ENCODE measurements at places on chromosomes 16 and 17.

DNA sequence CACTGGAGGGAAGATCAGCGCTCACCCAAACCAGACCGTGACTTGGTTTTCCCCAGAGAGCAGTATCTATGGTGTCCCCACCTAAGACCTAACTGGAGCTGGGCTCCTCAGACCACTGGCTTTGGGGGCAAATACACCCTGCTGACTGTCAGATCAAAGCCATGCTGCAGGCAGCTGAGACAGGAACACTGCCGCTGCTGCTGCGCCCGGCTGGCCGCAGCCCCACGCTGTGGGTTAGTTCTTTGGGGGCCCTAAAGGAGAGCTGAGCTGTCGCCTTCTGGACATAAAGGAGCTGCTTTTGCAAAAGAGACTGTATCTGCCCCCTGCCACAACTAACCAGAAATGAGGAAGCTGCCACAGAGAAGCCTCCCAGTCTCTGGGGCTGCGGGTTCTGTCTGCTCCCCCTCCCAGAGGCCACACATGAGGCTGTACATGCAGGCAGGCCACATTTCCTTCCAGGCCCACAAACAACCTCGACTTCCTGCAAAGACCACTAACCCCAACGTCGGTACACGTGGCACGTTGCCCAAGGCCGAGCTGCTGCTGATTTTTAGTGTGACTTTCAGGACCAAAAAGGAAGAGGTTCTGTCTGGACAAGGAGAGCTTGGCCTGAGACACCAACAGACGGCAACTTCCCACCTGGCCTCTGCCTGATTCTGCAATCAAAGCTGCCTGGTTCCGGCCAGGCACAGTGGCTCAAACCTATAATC, 18.2 kb upstream of the ABR start:
- no peak for DNase-seq

DNA sequence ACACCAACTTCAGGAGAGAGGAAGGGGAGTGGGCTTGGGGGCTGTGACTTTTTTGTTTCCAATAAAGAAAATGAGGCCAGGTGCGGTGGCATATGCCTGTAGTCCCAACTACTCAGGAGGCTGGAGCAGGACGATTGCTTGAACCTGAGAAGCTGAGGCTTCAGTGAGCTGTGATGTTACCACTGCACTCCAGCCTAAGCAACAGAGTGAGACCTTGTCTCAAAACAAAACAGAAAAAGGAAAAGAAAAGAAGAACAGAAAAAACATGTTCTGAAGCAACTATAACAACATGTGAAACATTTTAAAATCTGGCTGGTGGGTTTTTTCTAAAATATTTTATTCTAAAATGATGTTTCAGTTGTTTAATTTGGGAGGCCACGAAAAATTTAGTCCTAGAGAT, 554.0 kb upstream of the ZFHX3 start:
- DNase-seq = no peak

- DNase-seq = no peak
Observed at GRCh38 chr16:11100239-11100750, 155.7 kb downstream of the SOCS1 start.

GRCh38 chr17:49269356-49269755, 38.8 kb upstream of the PHOSPHO1 start:
- no peak for DNase-seq

- DNase-seq = no peak
Observed at GRCh38 chr16:88372522-88372921, 10.2 kb upstream of the ZNF469 start.

- DNase-seq = no peak
Observed at GRCh38 chr17:6427279-6427781, 7.6 kb downstream of the AIPL1 start.

GRCh38 chr17:28147017-28147416, 104.5 kb downstream of the NLK start:
- no peak for DNase-seq

DNA sequence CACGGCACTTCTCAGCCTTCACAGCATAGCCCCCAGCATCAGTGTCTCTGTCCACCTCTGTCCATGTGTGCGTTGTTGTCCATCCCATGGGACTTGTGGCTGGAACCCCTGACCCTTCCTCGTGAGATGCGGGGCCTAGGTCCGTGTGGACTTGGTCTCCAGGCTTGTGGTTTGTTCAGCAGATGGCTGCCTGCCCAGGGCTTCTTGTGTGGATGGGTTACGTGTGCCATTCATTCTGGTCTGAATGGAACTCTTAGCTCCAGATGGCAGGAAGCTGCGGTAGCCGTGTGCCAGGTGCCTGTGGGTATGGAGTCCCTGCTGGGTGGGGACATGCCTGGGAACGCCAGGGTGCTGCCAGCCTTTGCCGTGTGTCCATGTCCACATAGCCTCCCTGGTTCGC, 31.7 kb upstream of the NUDT16L1 start:
- DNase-seq = no peak

DNA sequence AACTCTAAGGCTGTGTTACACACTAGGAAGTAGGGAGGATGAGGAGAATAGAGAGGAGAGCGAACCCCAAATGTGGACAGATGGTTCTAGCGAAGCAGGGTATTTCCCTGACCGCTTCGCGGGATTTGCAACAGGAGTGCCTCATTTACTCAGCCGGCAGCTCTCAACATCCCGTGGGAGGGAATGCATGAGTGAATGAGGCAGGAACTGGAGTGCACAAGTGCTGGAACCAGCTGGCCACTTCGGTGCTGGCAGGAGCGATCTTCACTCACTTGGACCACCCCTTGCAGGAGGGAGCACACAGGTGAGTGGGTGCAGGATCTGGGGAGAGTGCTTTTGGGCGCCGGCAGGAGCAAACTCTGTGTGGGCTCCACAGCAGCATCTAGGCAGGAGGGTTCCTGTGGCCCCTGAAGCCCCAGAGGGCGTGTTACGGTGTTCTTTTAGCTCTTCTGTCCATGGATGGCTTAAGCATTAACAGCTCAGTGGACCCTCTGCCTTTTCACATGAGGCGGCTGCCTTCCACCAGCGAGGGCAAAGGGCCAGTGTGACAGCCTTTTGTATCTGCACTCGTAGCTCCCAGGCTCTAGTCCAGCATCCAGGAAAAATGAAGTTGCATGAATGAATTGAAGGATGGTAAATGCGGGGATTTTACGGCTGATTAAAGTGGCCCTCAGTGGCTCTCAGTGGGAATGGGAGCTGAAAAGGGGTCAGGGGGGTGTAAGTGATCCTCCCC, 17.4 kb upstream of the ZNHIT3 start:
- DNase-seq = no peak

DNA sequence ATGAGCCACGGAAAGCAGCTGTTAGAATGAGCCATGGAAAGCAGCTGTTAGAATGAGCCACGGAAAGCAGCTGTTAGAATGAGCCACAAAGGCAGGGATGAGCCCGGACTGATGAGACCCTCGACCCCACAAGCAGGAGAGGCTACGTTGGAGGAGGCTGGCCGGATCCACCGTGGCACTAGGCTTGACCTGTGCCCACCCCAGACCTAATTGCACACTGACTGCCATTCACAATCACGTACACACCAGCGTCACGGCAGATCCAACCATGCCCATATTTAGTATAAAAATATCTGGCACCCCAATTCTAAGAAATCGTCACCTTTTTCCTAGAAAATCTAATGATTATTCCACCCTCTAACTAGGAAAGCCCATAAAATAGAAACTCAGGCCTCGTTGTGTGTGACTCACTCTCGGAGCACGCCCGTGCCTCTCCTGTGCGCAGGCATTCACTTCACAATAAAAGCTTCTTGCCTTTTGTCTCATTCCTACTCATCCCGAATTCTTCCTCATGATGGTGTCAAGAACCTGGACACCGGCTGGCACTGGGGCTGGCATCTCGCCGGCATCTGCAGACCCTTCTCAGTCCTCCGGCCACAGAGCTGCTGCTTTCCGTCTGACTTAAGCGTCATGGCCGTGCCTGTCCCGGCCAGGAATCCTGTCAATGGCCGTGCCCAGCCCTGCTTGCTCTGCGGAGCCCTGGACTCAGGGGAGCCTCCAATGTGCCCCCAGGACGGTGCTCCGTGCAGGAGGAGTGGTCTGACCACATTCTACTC, 5.5 kb upstream of the SECTM1 start:
- DNase-seq = no peak

DNA sequence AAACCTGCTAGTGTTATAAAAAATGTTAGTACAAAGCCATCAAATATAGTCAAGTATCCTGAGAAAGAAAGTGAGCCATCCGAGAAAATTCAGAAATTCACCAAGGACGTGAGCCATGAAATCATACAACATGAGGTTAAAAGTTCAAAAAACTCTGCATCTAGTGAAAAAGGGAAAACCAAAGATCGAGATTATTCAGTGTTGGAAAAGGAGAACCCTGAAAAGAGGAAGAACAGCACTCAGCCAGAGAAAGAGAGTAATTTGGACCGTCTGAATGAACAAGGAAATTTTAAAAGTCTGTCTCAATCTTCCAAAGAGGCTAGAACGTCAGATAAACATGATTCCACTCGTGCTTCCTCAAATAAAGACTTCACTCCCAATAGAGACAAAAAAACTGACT, 31.7 kb downstream of the RBBP6 start:
- no peak for DNase-seq

DNA sequence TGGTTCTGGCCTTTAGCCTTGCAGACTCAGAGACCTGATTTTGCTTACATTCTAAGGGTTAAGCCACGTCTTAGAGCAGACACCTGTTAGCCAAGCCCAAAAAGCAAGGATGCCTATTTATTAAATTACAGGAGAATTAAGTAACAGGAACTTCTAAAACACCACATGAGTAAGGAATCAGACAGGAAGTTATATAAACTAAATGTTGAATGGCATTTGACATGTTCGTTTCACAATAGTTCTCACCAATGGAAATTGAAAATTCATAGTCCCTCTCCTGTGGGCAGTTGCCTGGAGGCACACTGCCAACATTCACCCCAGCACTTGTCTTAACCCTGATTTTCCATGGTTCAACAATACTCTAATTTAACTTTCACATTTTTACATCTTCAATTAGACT, 9.0 kb downstream of the KRTAP9-7 start:
- no peak for DNase-seq
